ENCODE measurements at places on chromosomes 6 and 20. TPM values are rescaled to one million over a fixed set of nuclear protein-coding genes. Genes with fewer than 3 reads are reported as not detected.

MACROD2 gene
- not detected for total RNA-seq

TENT5A gene
- total RNA-seq = 0.72 TPM

CHD6 gene
- 31.8 TPM for total RNA-seq

RGS19 gene
- 20.6 TPM for total RNA-seq
